GM12878 (cell line): ENCODE measurements at places on chromosomes 2 and 18. TPM values are rescaled to one million over a fixed set of nuclear protein-coding genes. Genes with fewer than 3 reads are reported as not detected.

- H3K36me3 ChIP-seq = no peaks in the 10 kb centered on the region
- no peak overlapping the region for H3K4me3 ChIP-seq
- H3K4me1 ChIP-seq = no peaks in the 10 kb centered on the region
- no peak for DNase-seq
- no peak overlapping the region for H3K27ac ChIP-seq
These were observed 50.8 kb upstream of the CXCR4 start for GRCh38 chr2:136168720-136169119.

HNRNPA3 gene
- 267 and 271 TPM in 2 replicates for total RNA-seq

RIT2 gene
- total RNA-seq = not detected in 2 replicates

ESPNL gene
- total RNA-seq = 0.32 and 0.41 TPM in 2 replicates

RESP18 gene
- not detected in 2 replicates for total RNA-seq
